HFFc6 (cell line): ENCODE measurements at places on chromosomes 2 and 18. TPM values are rescaled to one million over a fixed set of nuclear protein-coding genes. Genes with fewer than 3 reads are reported as not detected.

LYG1 gene
- total RNA-seq, result 0.26 TPM in 1 of 3 replicates, not detected in the others

DSEL gene
- total RNA-seq, result 71.4 and 79.8 TPM in 2 replicates

TLX2 gene
- total RNA-seq, result 0.18 to 0.24 TPM in 2 of 3 replicates, not detected in the other

KLHL41 gene
- 0.16 to 0.31 TPM (median 0.23 TPM) in 3 replicates for total RNA-seq

- H3K27ac ChIP-seq, result no peak overlapping the region
- no peak for DNase-seq
- H3K27me3 ChIP-seq, result peaks cover 8% of the 10 kb centered on the region
- H3K36me3 ChIP-seq, result no peaks in the 10 kb centered on the region
- no peak overlapping the region for H3K4me3 ChIP-seq
Observed at GRCh38 chr2:20638646-20639430, 12.1 kb downstream of the HS1BP3 start.

DNA sequence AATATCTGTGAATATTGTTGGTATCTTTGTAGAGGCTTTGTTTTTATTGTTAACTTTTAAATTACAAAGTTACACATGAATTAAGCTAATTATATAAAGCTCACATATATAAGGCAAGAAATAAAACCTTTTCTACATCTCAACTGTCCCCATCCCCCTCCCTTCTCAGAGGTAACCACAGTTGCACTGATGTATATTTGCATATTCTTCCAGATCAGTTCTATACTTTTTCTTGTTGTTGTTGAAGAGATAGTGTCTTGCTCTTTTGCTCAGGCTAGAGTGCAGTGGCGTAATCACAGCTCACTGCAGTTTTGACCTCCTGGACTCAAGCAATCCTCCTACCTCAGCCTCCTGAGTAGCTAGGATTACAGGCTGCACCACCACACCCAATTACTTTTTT lies 36.0 kb upstream of the CDC42EP3 start:
- peaks cover 81% of the 10 kb centered on the region for H3K4me1 ChIP-seq
- H3K27me3 ChIP-seq, result no peaks in the 10 kb centered on the region; the same call in 1 of the 2 replicates
- no peak overlapping the region for H3K4me3 ChIP-seq
- H3K27ac ChIP-seq, result no peak overlapping the region

DNA sequence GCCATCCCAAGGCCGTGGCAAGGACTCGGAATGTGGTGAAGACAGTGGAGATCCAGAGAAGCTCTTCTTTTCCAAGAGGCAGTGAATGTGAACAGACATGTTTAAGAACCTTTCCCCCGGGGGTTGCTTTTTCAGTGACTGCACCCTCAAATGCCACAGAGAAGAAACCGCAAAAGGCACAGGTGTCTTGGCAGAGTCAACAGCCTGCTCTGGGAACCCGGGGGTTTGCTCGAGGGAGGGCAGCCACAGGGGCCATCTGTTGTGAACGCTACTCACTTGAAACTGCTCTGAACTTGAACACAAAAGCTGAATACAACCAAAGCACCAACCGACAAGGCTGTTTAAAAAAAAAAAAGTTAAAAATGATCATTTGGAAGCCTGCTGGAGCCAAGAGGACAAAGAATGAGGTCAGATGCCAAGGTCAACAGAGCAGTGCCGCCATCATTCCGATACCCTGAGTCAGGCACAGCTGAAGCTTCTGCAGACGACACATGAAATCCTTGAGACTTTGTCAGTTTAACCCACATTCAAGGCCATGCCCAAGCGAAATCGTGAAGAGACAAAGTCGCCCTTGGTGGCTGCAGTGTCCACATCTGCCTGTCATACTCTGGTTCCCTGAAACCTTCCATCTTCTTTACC lies 47.4 kb downstream of the PSMG2 start:
- H3K27ac ChIP-seq, result no peak overlapping the region
- H3K27me3 ChIP-seq, result peaks cover 5% of the 10 kb centered on the region
- H3K36me3 ChIP-seq, result no peaks in the 10 kb centered on the region
